Right kidney (tissue), 9 donors: ENCODE measurements at places on chromosomes 13 and 19.

DNA sequence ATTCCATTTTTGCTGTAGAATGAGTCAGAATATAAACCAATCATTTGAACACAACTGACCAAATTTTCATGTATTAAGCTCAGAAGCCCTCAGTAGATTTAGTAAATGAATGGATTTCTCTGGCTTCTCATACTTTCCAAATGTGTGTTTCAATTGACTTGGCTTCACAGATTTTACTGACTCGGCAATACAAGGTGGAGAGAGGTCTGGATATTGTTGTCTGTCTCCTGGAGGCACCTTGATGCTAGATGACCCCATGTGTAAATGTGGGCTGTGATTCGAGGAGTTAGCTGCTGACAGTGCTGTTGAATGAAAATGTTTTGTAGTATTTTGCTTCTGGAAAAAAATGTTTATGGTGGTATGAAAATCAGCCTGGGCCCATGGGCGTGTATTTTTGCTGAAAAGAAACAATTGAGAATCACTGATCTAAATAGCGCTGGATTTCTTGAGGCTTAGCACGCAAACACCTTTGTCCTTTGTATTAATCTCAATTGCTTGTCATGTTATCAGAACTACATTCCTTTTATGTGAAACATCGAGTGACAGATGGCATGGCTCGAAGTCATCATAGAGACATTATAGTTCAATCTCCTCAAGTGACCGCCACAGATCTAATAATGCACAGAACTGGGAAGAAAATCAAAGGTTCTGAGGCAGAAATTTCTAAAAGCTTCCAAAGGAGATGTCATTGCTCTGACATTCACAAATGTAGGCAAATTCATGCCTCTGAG lies 41.2 kb upstream of the UBAC2 start:
- DNase-seq = no peak

DNA sequence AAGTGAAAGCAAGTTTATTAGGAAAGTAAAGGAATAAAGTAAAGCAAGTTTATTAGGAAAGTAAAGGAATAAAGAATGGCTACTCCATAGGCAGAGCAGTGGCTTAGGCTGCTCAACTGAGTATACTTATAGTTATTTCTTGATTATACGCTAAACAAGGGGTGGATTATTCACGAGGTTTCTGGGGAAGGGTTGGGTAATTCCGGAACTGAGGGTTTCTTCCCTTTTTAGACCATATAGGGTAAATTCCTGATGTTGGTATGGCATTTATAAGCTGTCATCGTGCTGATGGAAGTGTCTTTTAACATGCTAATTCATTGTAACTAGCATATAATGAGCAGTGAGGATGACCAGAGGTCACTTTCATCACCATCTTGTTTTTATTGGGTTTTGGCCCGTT lies 194.3 kb downstream of the DLEU7 start:
- DNase-seq = no peak

DNA sequence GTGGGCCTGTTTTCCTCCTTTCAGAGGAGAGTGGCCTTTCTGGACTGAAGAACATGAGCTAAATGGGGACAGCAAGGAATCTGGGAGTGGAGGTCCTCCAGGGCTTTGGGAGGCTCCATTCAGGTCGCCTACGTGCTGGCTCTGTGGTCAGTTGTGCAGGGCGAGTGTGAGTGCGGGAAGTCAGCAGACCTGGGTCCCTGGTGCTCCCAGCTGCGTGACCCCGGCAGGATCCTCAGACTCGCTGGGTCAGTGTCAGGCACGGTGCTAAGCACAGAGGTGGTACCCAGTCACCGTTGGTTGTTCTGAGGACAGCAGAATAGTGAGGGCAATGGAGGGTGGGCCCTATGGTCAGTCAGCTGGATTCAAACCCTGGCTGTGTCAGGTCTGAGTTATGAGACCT lies 85.8 kb downstream of the SIPA1L3 start:
- no peak for DNase-seq

DNA sequence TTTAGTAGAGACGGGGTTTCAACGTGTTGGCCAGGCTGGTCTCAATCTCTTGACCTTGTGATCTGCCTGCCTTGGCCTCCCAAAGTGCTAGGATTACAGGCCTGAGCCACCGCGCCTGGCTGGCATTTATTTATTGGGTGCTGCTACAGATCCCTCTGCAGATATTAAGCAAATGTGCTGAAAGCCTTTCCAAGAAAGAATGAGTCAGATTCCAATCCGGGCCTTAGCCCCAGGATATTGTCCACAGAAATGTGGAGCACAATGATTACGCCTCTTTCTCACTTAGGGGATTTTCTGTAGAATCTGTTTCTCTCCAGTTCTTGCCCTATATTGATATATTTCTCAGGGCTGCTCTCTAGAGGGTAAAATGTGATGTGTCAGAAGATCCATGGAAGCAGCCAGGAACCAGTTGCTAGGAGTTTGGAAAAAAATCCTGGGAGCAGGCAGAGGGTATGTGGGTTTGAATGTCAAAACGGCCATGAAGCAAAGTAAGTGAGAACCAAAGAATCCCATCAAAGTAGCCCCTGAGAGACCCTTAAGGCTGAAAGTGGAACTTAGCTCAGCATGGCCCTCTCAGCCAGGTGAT lies 24.8 kb upstream of the IGFL4 start:
- no peak for DNase-seq

- peak; percentile 25 for DNase-seq
Measured at GRCh38 chr13:112204346-112205327, 137.7 kb downstream of the SOX1 start.

DNA sequence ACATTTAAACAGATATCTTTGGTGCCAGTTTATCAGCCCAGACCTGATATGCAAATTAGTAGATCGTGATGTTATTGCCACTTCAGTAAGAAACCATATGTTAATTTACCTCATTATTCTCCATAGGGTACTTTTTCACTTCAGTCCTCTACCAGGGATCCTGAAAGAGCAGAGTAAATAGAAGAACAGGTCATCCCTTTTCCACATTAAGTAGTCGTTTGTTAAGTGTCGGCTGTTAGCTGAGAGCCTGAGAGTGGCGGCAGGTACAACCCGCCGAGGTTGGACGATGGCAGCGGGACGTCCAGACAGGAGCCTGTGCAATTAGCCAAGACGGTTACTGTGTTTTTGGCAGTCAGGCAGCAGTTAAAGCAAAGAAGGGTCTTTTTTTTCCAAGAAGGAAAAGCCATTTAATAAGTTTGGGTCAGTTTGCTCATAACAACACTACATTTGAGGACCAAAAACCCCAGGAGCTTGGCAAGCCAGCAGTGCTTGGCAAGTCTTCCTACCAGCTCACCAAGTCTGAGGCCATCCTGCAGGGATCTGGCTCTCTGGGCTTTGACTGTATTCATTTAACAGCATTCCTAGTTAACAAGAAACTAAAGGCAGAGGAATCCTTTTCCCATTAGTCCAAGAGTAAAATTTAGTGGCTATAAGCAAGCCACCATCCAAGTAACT lies 231.8 kb downstream of the SHISA2 start:
- no peak for DNase-seq

DNA sequence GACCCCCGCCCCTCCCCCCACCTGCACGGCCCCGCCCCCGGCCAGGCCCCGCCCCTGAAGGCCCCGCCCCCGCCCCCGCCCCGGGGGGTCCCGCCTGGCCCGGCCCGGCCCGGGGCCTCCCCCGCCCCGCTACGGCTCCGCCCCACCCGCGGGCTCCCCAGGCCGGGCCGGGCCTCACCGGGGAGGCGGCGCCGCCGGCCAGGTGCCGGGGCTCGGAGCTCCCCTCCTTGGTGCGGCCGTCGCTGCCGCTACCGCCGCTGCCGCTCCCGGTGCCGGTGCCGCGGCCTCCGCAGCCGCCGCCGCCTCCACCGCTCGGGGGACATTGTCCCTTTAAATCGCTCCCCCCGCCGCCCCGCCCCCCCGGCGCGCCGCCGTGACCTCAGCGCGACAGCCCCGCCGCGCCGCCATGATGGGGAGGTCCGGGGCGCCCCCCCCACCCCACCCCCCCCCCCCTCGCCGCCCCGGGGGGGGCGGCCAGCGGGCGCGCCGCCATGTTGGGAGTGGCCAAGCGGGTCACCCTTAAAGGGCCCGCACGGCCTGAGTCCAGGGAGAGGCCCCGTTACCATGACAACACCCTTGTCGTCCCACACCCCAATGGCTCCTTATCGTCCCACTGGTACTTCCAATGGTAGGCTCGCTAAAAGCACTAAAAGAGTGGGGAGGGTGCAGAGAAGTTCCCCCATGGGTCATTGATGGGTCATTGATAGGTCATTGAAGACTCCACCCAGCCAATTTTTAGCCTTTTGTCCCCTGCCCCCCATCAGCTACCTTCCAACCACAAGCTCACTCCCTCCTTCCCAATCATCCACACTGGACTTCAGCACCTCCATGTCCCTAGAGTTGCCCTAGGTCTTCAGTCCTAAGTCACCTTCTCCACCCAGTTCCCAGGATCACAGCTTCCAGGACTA lies at the start of gene WIZ:
WIZ (minus strand) TSS at position 337 of the 908 bp plus-strand sequence. CDS start 1,649 bp downstream, outside the sequence.
- DNase-seq = peak; percentile 47

- peak; percentile 51 for DNase-seq
Measured at GRCh38 chr13:110340812-110341444, 33.8 kb downstream of the COL4A2 start.

DNA sequence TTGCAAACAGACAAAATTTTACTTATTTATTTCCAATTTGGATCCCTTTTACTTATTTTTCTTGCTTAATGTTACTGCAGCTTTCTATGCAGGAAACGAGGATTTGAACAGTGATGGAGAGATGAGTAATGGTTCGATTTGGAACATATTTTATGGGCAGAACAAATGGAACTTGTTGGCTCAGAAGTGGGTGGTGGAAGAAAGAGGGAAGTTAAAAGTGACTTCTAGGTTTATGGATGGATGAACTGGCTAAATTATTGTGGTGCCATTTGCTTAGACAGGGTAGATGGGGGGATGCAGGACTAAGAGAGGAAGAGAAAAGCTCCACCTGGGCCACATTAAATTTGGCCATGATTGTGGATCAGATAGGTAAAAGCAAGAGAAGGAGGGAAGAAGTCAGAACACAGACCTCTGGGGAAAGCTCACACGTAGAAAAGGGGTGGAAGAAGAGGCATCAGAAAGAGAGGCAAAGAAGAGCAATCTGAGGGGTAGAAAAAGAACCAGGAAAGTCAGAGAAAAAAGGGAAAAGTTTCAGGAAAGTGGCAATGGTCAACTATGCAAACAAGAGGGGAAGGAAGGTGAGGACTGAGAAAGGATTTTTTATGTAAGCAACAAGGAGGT lies 768 bp upstream of the CYSLTR2 start:
- DNase-seq = no peak

- peak; percentile 57 for DNase-seq
Measured at GRCh38 chr13:99986741-99987140, 5.2 kb downstream of the ZIC2 start.

GRCh38 chr13:74920920-74921319 lies 561.0 kb downstream of the TBC1D4 start:
- DNase-seq = no peak

DNA sequence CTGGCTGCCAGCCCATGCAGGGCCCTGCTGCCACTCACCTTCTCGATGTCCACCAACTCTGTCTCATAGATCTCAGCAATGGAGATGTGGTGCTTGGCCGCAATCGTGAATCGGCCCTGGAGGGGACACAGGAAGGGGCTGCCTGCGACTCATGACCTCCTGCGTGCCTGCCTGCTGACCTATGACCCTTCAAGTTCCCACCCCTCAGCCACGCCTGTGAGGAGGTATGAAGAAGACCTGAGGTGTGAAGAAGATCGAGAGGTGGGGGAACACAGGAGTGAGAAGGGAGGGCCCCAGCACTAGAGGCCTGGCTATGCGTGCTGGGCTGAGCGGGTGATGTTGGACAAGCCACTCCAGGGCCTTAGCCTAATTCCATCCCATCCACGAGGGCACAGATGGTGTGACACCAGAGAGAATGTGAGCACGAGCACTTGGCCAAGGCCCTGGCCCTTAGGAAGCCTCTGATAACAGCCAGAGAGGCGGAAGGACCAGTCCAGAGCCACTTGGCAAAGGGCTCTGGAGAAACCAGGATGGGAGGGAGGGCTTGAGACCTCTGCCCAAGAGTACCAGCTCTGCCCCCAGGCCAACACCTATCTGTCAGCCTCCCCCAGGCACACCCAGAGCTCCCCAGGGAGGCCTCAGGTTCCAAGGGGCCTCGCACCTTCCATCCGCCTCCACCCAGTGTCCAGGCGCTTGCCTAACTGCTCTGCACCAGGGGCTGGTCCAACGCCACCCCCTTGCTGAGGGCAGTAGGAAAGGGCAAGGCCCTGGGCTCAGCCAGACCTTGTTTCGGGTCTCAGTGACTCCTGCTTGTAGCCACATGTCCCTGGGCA lies 9.6 kb upstream of the KPTN start:
- no peak for DNase-seq

DNA sequence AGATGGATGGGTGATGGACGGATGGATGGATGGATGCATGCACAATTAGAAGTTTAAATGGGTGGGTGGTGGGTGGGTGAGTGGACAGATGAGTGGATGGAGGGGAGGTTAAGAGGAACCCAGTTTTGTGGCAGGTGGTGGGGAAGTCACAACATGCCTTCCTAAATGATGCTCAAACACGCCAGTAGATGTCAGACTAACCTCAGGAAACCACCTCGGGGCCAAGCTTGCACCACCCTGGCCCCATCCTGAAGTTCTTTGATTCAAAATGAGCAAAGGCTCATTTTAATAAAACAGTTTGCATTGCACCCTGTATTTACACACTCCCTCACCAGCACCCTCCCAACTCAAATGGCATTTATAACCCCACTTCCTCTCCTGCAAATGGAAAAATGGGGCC lies 91.4 kb upstream of the CACNA1A start:
- DNase-seq = peak; percentile 28

DNA sequence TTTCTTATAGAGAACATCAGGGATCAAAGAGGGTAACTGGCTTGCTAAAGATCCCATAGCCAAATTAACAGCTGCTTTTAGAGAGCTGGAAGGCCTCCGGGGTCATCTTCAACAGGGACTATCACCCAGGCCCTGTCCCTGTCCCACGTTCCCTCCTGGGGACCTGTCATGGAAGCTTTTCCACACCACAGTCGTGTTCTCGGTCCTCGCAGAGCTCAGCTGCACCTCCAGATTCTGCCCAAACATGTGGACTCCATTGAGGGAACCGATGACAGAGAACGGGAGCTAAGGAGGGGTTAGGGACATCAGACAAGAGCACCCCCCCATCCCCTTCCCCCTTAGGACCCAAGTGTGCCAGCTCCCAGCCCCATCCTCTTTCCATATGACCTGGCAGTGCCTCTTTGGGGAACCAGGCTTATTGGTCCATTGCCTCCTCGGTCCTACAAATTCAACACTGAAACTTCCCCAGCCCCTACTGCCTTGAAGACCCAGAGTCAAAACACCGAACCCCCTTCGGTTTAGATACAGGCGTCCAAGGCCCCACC lies 568 bp downstream of the FUZ start:
- DNase-seq = no peak

- no peak for DNase-seq
Measured at GRCh38 chr19:50518091-50519005, 4.6 kb upstream of the ASPDH start.

DNA sequence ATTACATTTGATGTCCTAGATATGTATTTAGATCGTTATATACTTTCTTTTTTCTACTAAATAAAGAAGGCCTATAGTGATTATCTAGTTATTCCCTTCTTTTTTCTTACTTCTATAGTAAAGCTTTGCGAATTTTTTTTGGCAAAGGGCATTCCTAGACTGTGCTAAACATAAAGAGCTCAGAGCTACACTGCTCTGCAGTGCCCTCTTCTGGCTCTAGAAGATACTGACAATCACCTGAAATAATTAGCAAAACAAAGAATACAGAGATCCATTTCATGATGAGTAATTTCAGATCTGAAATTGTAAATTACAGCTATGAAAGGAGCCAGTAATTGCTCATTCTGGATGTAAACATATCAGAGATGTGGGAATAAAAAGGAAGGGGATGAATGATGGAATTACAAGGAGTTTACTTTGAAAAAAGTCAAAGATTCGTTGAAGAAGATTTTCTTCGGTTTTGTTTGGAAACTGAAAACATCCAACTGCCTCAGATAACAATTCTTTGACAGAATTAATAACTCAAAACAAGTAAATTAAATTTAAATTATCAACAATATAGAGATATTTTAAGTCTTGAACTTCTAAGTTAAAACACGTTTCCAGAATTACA lies 288.5 kb downstream of the NALCN start:
- DNase-seq = no peak
